ENCODE measurements at places on chromosomes 12 and 14.
A peak's percentile ranks its signal among the peaks of the same experiment; 100 is the strongest.

GRCh38 chr12:1809591-1810190 lies 10.7 kb upstream of the LRTM2 start:
- DNase-seq = no peak

- DNase-seq = no peak
These were observed 82.5 kb upstream of the KICS2 start for GRCh38 chr12:64304571-64304970.

- DNase-seq = no peak
These were observed 397.4 kb upstream of the OR4E1 start for GRCh38 chr14:22071006-22071405.

GRCh38 chr12:30795410-30796312 lies 40.9 kb upstream of the CAPRIN2 start:
- DNase-seq = peak; percentile 92

DNA sequence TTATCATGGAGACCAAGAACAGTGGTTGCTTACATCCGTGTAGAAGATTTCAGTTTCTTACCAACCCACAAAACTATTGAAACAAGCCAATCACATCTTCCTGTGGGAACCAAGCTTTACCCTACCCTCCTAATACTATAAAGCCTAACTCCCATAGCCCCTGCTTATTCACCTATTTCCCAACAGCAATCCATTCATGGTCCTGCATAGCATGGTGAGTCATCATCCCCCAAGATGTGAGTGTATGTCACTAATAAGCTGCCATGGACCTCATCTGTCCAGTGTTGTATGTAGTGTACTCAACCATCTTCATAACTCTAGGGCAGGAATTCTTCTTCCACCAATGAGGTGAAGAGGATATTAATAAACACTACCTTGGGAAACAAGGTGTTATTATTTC lies 1620.4 kb upstream of the FLRT2 start:
- peak; percentile 47 for DNase-seq

GRCh38 chr14:64971943-64972791 lies at the start of gene RAB15:
Gene RAB15 (minus strand): TSS chr14:64972336. CDS start chr14:64972076, 260 bp downstream.
- peak; percentile 41 for DNase-seq

DNA sequence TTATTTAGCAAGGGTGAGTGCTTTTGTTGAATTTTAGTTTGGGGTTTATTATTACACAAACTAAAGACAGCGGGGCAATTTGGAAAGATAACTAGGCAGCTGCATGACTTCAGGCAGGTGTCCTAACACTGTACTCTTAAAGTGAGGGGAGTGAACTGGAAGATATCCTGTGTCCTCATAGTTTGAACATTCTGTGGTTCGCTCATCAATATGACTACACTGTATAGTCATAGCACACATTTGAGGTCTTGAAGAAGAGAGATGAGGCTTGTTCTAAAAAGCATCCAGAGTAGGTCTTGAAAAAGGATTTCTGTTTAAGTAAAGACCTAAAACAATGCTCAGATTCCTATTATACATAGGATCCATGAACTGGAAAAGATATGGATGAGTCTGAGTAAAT lies 1.7 kb upstream of the MAP3K9 start:
- DNase-seq = no peak
